Lower lobe of right lung (tissue), 2 donors: ENCODE measurements at places on chromosomes 12 and 14.

GRCh38 chr12:89781946-89782550 lies 73.4 kb upstream of the ATP2B1 start:
- DNase-seq, result no peak
- H3K27ac ChIP-seq, result no peak overlapping the region
- peaks cover 8% of the 10 kb centered on the region for H3K4me1 ChIP-seq
- no peak overlapping the region for H3K4me3 ChIP-seq

DNA sequence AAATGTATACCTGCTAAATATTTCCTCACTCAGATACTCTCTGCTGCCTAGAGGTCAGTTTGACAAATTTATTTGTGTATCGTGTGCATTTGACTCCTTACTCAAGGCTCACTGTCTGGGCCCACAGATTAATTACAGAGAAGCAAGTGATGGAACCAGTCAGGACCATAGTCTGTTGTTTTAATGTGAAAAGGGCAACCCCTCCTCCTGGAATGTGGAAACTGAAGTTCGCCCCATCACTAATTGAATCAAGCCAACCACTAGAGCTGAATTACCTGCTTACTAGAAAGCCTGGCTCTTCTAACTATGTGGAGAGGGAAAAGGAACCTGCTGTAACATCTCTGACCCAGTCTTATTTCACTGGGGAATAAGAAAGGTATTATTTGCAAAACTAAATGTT lies 199.9 kb upstream of the KRR1 start:
- H3K27ac ChIP-seq, result no peak overlapping the region
- H3K4me3 ChIP-seq, result no peak overlapping the region
- H3K36me3 ChIP-seq, result no peaks in the 10 kb centered on the region
- no peaks in the 10 kb centered on the region for H3K27me3 ChIP-seq
- peaks cover 5% of the 10 kb centered on the region for H3K4me1 ChIP-seq

GRCh38 chr12:15116086-15116485 lies 105.1 kb downstream of the RERG start:
- H3K4me3 ChIP-seq, result no peak overlapping the region
- no peaks in the 10 kb centered on the region for H3K27me3 ChIP-seq
- no peak overlapping the region for H3K27ac ChIP-seq
- no peaks in the 10 kb centered on the region for H3K36me3 ChIP-seq

- no peak overlapping the region for H3K27ac ChIP-seq
- H3K27me3 ChIP-seq, result peaks cover 72% of the 10 kb centered on the region
- H3K4me3 ChIP-seq, result no peak overlapping the region
- H3K36me3 ChIP-seq, result no peaks in the 10 kb centered on the region
- H3K4me1 ChIP-seq, result no peaks in the 10 kb centered on the region
- DNase-seq, result peak; percentile 34
These were observed 53.1 kb downstream of the GALNT9 start for GRCh38 chr12:132276066-132276826.

DNA sequence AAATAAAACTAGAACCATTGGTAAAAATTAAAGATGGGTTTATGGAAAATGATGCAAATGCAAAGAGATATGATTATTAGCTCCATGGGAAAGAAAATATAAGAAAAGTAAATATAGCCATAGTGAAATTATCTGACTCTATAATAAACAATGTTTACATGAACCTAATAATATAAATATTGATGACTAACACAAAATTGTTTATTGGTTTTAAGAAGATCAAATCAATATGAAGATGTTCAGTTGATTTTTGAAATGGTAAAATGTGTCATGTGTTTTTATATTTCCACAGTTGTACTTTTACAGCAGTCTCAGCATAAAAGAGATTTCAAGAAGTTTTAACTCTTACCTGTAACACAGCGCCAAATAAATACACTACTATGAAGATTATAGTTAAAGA lies 114.0 kb downstream of the SLC41A2 start:
- no peaks in the 10 kb centered on the region for H3K4me1 ChIP-seq
- H3K27ac ChIP-seq, result no peak overlapping the region
- DNase-seq, result no peak
- H3K36me3 ChIP-seq, result no peaks in the 10 kb centered on the region
- no peak overlapping the region for H3K4me3 ChIP-seq
